Stimulated activated CD8-positive, alpha-beta memory T cell treated with anti-CD3 and anti-CD28 coated beads, Interleukin-7, amount 100 ng/mL, for 1 hour (primary cell): ENCODE measurements at places on chromosomes 3 and 15.

GRCh38 chr3:52860424-52860768 is 25.6 kb upstream of the MUSTN1 start:
- DNase-seq = no peak

DNA sequence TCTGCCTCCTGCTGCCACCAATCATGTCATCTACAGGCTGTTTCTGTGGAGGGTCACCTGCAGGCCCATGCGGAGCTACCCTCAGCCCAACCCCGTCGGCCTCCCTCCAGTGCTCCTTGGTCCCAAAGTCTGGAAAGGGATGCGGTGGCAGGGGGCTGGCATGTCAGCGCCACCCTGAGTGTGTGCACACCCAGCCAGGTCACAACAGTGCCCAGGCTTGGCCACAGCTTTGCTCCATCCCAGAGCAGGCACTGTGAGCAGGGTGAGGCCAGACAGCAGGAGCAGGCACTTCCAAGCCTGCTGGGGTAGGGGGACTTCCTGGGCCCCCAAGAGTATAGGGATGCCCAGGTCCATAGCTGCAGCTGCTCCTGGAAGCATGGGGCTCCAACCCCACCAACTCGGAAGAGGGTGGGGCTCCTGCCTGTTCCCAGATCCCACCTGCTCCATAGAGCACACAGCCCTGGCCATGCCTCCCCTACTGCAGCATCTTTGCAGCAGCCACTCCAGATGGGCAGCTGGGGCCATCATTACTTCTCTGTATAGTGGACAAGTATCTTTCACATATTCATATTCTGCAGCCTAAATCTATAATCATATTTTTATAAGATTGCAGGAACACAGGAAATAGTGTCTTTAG is 109.3 kb downstream of the CBLB start:
- DNase-seq = no peak

DNA sequence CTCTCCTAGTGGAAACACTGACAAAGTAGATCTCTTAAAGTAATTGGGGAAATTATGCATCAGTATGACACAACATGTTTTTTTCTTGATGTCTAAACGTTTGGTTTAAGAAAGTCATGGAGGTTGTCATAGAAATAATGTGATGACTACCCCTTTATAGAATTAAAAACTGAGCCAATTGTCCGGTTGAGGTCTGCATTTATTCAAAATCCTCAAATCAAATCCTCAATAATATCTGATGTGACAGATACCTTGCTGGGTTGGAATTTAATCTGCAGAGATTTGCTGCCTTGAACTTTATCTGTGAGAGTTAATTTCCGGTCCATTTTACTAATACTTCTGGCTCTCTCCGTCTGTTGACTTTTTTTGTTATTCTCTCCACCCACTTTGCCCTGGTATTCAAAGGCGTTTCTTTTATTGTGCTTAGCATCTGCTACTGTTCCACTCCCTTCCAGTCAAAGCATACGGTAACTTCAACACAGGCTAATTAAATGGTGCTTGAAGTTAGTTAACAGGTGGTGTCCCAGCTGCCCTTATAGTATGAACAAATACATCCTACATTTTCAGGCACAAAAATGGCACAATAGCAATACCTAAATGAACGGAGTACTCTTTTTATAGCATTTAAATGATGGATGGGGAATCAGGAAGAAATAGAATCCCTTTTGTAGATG is 628.3 kb downstream of the ROBO1 start:
- DNase-seq = no peak

GRCh38 chr3:119018690-119019463 is 15.8 kb downstream of the IGSF11 start:
- no peak for DNase-seq

DNA sequence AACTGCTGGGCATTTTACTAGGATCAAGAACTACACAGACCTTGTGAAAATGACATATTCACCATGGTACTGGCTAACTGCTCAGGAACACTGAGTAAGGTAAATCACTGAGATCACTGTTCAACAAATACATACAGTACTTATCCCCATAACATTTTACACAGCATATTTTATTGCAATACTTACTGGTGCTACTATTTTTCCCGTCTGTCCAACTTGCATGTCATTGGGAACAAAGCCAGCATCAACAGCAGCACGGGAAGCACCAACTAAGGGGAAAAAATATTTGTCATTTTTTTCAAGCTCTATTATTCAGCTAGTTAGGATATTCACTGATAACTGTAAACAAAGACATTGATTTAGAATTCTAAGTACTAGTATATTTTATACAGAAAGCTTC is 37.0 kb downstream of the ETFA start:
- DNase-seq = no peak

DNA sequence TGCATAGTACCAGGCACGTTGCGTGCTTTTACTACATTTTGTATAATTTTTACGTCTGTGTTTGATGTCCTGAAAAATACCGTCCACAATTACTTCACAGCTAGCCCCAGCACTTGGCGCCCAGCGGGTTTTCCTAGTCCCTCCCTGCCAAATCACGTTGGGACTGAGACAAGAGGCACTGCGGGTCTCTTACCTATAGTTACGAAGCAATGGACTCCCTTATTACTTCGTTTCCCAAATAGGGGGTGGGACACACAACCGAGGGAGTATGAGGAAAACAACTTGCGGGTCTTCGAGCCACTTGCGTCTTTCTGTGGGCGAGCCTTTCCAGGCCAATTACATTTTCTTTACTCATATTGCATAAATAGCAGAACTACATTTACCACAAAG is 620 bp upstream of the CMSS1 start:
- no peak for DNase-seq

- no peak for DNase-seq
These were observed 42.9 kb downstream of the CCR3 start for GRCh38 chr3:46284981-46285683.

GRCh38 chr3:129176051-129176450 is 7.6 kb downstream of the CNBP start:
- no peak for DNase-seq

DNA sequence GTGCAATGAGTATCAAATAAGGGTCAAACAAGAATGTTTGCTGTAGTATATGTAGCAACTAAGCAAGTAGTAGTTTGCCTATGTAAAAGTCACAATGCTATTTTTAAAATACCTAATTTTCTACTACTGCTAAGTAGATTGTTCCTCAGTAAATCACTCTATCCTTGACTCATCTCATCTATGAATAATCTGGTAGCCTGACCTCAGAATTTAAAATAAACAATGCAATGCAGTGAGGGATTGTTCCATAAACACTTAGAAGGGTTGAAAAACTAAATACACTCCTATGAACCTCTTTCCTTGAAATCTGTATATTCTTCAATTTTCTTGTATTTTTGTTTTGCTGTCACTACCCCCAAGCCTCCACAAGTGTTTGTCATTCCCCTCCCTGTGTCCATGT is 253.3 kb downstream of the TBC1D5 start:
- no peak for DNase-seq

DNA sequence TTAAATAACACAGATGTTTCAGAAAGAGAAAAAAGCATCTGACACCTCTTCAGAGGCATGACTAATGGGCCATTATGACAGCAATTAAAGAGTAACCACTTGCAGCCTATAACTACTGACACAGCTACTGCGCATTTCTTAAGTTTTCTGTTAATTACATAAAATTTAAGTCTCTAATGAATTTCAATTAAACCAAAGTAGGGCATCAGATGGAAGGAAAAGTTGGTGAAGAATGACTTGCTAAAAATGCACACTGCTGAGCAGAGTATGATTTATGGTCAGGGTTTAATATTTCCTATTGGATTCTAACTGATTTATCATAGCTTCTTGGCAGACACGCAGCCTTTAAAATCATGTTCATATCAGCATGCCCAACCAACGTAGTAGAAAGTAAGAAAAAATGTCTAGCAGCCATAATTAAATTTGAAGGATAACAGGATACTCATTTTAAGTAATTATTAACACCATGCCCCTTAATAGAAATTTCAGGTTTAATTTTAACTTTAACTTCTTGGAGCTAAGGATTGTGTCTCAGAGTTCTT is 140.0 kb downstream of the CBLB start:
- DNase-seq = no peak

- DNase-seq = no peak
These were observed 34.6 kb downstream of the CCDC14 start for GRCh38 chr3:123926396-123926795.

DNA sequence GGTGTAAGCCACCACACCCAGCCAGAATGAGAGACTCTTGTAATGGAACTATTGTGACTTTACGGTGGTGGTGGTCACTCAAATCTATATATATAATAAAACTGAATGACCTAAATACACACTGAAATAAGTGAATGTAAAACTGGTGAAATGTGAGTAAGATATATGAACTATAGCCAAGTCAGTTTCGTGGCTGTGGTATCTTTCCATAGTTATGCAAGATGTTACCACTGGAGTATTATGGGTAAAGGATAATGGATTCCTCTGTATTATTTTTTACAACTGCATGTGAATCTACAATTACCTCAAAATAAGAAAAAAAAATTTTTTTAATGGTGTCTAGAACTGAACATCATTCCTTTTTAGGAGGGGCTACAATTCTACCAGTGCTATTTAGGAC is 21.9 kb downstream of the PIK3CB start:
- no peak for DNase-seq

DNA sequence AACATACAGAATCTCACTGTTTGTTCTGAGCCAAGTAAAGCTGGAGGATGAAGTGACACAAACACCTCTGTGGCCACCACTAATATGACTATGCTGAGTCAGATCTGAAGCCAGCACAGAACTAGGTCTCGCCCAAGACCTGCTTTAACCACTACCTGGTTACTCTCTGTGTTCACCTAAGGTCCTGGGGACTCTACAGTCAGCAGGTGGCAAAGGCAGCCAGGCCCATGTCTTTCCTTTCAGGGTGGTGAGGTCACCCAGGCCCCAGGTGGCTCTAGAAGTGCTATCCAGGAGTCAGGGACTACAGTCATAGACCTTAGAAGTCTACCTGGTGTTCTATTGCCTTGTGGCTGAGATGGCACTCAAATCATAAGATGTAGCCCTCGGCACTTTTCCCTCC is 287.9 kb upstream of the ARRDC4 start:
- no peak for DNase-seq

- DNase-seq = no peak
These were observed 13.5 kb downstream of the SOX2 start for GRCh38 chr3:181725131-181725731.

GRCh38 chr15:33016405-33017024 is 178.0 kb downstream of the FMN1 start:
- no peak for DNase-seq

DNA sequence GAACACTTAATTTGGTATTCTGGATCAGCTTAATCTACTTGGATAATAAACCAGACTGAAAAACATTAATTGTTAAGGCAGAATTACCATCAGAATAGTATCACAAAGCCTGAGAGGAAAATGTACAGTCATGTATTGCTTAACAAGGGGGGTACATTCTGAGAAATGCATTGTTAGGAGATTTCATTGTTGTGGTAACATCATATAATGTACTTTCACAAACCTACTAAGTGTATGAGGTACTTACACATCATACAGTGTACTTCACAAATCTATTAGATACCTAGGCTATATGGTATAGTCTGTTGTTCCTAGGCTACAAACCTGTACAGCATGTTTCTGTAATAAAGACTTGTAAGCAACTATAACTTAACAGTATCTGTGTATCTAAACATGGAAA is 68.2 kb downstream of the NBEAL2 start:
- DNase-seq = no peak

DNA sequence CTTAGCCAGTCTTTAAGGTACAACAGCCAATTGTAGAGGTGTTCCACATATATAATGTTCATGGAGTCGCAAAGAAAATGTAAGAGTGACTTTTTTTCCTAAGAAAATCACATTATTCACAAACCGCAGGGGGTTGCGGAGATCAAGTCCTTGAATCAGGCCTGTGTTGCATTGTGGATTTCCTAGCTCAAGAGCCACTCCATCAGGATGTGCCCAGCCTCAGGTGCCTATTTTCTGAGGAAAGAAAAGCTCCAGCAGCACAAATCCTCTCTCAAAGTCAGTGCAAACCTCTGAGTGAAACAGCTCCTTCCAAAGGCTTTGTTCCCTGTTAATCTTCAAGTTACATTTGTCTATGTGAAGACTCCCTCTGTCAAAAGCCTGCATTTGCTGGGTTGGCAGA is 349.4 kb downstream of the CLSTN2 start:
- no peak for DNase-seq

- no peak for DNase-seq
These were observed 1.5 kb downstream of the DUSP7 start for GRCh38 chr3:52054661-52055511.

DNA sequence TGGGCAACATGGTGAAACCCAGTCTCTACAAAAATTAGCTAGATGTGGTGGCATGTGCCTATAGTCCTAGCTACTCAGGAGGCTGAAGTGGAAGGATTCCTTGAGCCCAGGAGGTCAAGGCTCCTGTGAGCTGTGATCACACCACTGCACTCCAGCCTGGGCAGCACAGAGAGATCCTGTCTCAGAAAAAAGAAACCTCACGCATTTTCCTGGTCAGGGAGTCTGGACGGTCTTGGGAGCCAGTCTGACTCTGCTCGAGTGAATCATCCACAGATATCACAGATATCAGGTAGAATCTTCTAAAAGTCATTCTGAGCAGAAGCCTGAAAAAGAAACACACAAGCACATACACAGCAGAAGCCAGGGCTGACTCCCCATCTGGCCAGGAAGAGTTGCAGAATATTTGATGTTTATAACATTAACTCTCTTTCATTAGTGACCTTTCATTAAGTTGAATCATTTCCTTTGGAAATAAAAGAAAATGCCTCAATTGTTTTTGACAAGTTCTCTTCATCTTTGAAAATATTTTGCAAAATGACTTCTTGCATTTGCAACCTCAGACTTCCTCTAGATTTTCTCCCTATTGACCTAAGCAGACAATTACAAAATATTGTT is 56.5 kb upstream of the ABHD17C start:
- DNase-seq = no peak

GRCh38 chr3:13023235-13023970 is 49.8 kb downstream of the IQSEC1 start:
- no peak for DNase-seq

DNA sequence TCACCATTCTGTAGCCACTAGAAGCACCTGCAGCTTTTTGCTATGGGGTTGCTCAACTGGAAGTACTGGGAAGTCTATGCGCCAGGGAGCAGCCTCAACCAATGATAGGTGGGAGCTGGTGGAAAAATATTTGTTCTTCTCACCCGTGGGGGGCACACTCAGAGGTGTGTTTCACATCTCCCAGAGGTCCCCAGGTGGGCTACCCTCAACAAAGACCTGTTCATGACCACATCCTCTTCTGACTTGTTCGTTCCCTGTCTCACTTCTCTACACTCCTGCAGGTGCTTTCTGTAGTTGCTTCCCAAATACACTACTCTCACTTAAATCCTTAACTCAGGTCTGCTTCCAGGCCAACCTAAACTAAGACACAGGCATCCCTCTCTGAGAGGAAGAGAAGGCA is 3.6 kb downstream of the CAMP start:
- no peak for DNase-seq

GRCh38 chr15:78440375-78441373 is 2.7 kb downstream of the IREB2 start:
- no peak for DNase-seq
